ENCODE measurements at places on chromosomes 1 and 21. TPM values are rescaled to one million over a fixed set of nuclear protein-coding genes. Genes with fewer than 3 reads are reported as not detected.

- DNase-seq, result peak; percentile 80
Observed at GRCh38 chr1:27527223-27527889, 37.4 kb upstream of the WASF2 start.

GRCh38 chr1:152681616-152682015, 4.3 kb upstream of the LCE2B start:
- no peak for DNase-seq

DNA sequence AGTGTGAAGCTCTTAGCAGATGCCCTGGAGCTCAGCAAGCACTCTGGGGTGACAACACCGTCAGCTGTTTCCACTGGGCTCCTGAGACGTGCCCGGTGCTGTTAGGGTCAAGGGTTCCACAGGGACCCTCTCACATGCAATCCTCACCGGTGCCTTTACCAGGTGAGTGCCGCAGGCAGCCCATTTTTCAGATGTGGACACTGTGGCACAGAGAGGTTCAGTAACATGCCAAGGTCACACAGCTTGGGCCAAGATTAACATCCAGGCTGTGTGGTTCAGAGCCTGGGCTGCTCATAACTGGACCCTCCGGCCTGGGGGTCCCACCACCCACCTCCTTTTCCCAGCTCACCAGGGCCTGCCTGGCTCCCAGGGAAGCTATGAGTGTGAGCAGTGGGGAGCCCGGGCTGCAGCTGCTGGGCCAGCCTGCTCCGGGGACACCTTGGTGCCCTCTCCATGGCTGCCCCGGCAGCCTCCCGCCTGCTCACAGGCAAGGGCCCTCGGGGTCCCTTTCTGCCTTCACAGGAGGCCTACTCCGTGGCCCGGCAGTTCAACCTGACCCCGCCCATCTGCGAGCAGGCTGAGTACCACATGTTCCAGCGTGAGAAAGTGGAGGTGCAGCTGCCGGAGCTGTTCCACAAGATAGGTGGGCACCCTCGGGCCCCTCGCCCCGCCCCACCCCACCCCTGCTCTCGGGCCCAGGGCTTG, 49.3 kb downstream of the KCNAB2 start:
- DNase-seq, result no peak

- DNase-seq, result no peak
Observed at GRCh38 chr1:161274874-161275273, 16.3 kb downstream of the PCP4L1 start.

DNA sequence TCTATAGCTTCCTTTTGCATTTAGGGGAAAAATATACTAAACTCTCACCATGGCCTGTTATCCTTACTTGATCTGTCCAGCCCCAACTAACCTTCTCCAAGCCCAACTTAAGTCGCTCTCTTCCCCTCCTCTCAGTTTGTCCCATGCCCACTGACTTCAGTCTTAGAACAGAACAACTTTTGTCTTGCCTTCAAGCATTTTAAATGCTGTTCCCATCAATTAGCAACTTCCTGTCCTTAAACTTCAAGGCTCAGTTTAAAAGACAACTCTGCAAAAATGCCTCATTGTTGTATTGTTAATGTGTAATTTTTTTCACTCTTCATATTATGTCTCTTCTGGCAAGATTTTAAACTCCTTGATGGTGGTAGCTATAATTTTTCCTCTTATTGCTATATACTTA, 526.9 kb downstream of the NEGR1 start:
- DNase-seq, result no peak

DNA sequence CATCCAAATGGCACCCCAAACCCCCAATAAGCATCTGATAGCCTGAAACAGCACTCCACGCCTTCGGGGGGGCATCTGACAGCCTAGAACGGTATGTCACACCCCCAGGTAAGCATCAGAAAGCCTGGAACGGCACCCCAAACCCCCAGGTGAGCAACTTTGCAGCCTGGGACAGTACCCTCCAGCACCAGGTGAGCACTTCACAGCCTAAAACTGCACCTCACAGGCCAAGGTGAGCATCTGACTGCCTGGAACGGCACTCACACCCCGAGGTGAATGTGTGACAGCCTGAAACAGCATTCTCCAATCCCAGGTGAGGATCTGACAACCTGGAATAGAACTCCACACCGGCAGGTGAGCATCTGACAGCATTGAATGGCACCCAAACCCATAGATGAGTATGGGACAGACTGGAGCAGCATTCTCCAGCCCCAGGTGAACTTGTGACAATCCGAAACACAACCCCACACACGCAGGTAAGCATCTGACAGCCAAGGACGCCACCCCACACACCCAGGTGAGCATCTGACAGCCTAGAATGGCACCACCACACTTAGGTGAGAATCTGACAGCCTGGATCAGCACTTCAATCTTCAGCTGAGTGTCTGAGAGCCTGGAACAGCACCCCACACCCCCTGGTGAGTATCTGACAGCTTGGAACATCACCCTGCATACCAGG, 18.3 kb upstream of the MMEL1 start:
- no peak for DNase-seq

DNA sequence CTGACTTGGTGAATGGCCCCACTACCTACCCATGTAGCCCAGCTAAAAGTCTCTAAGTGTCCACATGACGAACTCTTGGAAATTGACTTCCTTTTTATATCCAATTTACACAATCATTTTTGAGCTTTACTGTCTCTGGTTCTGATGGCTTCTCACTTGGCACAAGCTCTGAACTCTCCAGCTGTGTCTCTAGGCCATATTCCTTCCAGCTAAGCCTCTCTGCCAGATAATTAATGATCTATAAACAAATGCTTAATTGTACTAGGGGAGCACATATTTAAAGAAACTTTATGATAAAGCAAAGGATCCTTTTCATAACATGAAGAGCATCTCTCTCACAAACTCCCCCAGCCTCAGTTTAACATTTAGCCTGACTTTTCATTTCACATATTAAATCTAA, 16.3 kb upstream of the BEND5 start:
- no peak for DNase-seq

- no peak for DNase-seq
Observed at GRCh38 chr1:8218351-8219092, 99.4 kb upstream of the SLC45A1 start.

DNA sequence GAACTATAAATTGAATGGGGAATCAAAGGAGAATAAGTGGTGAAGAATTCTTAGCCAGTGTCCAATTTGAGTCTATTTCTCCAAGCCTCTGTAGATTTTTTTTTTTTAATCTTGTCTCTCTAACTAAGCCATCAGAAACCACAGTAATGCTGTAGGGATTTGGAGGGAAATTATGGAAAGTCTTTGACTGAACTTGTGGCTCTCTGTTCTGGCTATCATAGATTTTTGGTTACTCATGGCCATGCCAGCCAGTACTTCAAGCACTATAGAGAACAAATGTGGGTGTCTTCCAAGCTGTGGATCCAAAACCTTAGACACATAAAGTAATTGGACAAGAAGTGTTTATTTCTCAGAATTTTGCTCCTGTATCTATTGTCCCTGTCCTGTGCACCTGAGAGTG, 147.9 kb downstream of the LRRC40 start:
- DNase-seq, result no peak

DNA sequence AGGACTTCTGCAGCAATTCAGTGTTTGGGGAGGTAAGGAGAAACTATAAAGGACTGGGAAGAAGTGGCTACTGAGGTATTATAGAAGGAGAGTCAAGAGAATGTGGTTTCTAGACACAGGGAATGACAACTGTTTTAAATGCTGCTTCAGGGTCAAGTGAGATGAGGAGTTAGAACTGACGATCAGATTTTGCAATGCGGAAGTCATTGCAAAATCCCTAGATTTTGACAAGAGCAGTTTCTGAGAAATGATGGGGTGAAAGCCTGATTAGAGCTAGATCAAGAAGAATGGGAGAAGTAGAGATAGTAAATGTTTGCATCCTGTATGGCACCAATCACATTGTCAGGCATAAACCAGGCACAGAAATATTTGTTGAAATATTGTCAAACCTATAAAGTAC, 4.7 kb upstream of the TSNAX start:
- DNase-seq, result no peak

- no peak for DNase-seq
Observed at GRCh38 chr1:91161749-91162148, 139.9 kb upstream of the ZNF644 start.

DNA sequence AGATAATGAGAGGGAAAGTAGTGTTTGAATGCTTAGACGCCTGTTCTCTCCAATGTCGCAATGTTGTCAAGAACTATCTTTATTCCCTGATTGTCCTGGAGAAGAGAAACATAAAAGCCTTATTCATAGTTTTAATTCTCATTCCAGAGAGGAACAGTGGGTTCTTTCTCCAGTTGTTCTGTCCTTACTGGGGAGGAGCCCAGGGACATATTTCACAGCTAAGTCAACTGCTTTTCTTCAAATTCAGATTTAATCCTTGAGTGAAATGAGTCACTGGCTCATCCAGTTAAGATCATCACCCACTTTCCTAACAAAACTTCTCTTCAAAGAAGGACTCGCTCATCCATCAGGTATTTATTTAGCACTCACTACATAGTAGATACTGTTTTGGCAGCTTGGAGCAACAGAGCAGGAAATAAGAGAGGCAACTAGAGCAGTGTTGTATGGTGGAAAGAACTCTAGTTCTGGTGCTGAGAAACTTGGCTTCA, 365.7 kb upstream of the USP24 start:
- no peak for DNase-seq

DNA sequence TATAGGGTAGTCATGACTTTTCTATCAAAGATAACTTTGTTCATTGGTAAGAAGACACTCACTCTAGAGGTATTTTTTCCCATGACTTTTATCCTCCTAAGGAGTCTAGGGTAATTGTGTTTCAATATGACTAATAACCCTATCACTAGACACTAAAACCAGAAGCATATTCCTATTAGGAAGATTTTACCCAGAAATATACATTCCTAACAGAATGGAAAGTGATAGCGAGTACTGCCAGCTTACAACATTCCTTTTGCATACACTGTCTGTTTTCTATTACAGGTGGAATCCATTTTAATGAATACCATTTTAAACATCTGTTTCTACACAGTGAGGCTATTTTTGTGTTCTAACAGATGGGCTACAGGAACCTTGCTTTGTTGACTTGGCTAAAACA, 31.4 kb upstream of the C1orf185 start:
- DNase-seq, result no peak

DNA sequence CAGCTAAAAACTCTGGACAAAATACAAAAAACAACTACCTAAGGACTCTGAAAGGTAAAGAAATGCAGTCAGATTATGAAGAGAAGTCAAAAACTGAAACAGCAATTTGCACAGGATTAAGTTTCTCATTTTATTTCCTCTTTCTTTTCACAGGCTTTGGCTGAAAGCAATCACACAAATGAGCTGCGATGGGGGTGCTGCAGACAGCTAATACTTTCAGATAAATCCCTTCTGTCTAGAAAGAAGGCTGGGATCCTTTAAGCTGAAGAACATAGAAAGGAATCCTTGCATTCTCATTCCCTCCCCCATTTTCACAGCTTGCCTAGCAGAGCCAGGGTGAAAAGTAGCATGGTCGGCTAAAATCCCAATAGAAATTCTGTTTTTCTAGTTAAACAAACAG, 32.0 kb upstream of the PRDX6 start:
- no peak for DNase-seq

GRCh38 chr1:164876398-164877116, 317.6 kb downstream of the PBX1 start:
- no peak for DNase-seq

DNA sequence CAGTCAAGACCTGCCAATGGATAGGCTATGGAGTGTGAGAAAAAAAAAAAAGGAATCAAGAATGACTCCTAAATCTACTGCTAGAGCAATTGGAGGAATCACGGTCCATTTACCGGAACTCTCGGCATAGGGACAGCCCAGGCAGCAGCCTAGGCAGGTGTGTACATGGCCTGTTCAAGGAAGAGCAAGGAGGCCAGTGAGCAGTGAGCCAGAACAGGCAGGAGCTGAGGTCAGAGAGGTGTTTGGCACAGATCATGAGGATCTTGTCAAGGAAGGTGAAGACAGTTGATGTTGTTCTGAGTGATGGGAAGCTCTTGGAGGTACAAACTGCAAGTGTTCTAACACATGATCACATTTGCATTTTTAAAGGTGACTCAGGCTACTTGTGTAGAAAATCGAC, 40.6 kb upstream of the HHAT start:
- DNase-seq, result no peak

DNA sequence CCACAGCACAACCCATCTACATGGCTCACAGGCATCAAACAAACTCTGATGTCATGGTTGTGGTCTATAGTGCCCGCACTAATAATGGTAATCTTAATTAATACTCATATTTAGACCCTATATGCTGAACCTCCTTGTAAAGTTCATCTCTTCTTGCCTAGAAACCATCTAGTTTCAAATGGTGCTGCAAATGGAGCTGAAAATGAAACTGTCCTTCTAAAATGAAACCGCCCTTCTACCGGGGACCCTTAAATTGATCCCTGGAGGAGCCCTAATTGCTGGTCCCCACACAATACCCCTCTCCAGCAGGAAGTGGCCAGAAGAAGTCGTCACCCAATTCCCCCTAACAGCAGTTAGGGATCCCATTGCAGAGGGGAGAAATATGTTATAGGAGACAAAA, 612.6 kb downstream of the MRPL39 start:
- DNase-seq, result no peak

- no peak for DNase-seq
Observed at GRCh38 chr1:20061866-20062265, 8.1 kb upstream of the PLA2G5 start.

DNA sequence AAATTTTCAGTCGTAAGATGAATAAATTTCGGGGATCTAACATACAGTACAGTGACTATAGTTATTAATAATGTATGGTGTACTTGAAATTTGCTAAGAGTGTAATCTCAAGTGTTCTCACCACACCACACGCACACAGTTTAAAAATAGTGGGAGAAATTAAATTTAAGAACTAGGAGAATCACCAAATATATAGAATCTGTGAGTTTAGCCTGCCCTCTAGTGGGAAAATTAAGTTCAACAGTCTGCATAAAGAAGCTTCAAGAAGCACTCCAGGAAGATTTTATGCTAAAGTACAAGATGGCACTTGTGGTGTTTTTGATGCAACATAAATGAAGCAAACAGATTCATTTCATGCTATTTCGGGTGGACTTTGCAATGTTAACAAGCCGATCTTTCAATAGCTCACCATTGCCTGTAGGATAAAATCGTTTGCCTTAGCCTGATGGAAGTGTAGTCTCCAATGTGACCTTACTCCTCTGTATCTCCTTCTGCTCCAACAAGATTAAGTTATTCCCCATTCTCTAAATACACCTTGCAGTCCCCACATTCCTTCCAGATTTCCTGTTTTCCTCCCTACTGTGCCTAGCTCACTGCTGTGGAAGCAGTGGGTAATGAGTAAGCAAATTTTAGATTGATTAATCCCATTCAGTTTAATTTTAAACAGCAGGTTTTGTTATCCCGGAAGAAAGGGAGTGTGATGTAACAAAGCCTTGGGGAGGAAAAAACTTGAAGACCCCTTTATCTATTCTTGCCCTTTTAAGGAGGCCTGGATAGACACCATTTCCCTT, 8.7 kb upstream of the PIK3C2B start:
- peak; percentile 86 for DNase-seq

- DNase-seq, result no peak
Observed at GRCh38 chr1:238063454-238063853, 172.7 kb upstream of the ZP4 start.

GRCh38 chr1:112674986-112675727, 698 bp downstream of the MOV10 start:
- peak; percentile 83 for DNase-seq

- DNase-seq, result no peak
Observed at GRCh38 chr1:17404820-17405219, 32.8 kb downstream of the PADI6 start.

The ADAMTS4 gene
- total RNA-seq, result 0.66 TPM

The HES3 gene
- not detected for total RNA-seq

The VCAM1 gene
- not detected for total RNA-seq

The EVI5 gene
- 24.6 TPM for total RNA-seq

The TMCO4 gene
- 12.1 TPM for total RNA-seq

The KRTAP7-1 gene
- not detected for total RNA-seq

The S100A7A gene
- not detected for total RNA-seq

The VSIG8 gene
- not detected for total RNA-seq

The ZNF678 gene
- total RNA-seq, result 4.7 TPM

The DAB1 gene
- total RNA-seq, result not detected

The MASP2 gene
- 0.28 TPM for total RNA-seq
